Stimulated activated CD8-positive, alpha-beta memory T cell treated with anti-CD3 and anti-CD28 coated beads, Interleukin-12 subunit alpha, Interleukin-12 subunit beta, amount 100 ng/mL, for 1 hour (primary cell): ENCODE measurements at places on chromosomes 1 and 21.

DNA sequence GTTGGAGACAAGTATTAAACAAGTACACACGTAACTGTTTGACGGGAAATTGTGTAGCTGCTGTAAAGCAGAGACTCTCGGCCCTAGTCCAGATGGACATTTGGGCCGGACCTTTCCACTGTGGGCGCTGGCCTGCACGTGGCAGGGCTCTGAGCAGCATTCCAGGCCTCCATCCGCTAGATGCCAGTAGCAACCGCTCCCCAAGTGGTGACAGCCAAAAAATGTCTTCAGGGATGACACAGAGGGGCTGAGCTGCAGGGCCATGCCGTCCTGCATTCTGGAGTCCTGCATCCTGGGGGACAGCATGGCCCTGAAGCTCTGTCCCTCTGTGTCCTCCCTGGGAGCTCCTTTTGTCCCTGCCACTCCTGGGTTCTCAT, 24.8 kb downstream of the A3GALT2 start:
- no peak for DNase-seq

GRCh38 chr1:204986181-204986580, 56.8 kb upstream of the CNTN2 start:
- DNase-seq = no peak

- DNase-seq = no peak
Measured at GRCh38 chr1:112359961-112360767, 35.9 kb upstream of the CTTNBP2NL start.

- DNase-seq = no peak
Measured at GRCh38 chr1:178055093-178055492, 38.8 kb upstream of the RASAL2 start.

- DNase-seq = no peak
Measured at GRCh38 chr1:36359383-36359782, 26.3 kb downstream of the STK40 start.

DNA sequence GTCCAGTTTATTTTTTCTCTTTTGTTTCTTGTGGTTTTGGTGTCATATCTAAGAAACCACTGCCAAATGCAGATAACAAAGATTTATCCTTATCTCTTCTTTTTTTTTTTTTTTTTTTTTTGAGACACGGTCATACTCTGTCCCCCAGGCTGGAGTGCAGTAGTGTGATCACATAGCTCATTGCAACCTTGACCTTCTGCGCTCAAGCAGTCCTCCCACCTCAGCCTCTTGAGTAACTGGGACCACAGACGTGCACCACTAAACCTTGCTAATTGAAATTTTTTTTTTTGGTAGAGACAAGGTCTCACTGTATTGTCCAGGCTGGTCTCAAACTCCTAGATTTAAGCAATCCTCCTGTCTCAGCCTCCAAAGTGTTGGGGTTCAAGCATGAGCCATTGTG, 8.9 kb downstream of the SLC66A1 start:
- no peak for DNase-seq

DNA sequence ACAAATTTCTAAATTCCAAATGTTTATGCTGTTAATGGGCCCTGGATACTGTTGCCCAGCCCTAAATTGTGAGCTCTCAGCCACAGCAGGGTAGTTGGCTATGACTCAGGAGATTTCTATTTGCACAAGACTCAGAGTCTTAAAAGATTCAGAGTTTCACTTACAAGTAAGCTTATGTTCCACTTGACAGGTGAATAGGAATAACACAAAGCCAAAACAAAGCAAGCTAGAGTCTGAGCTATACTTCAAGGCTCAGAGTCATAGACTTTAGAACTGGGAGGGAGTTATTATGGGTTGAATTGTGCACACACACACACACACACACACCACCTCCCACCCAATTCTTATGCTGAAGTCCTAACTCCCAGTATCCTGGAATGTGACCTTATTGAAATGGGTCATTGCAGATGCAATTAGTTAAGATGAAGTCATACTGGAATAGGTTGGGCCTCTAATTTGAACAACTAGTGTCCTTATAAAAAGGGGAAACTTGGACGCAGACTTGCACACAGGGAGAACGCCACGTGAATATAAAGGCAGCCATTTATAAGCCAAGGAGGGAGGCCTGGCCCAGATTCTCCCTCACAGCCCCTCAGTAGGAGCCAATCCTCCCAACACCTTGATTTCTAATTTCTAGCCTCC, 30.2 kb downstream of the PRDX6 start:
- no peak for DNase-seq

- no peak for DNase-seq
Measured at GRCh38 chr1:201622353-201622752, 83.4 kb downstream of the NAV1 start.

GRCh38 chr1:211285196-211285595, 26.0 kb downstream of the RCOR3 start:
- no peak for DNase-seq

GRCh38 chr1:77355010-77355409, 73.2 kb downstream of the AK5 start:
- DNase-seq = no peak

GRCh38 chr1:223401873-223402789, 8.9 kb downstream of the CCDC185 start:
- no peak for DNase-seq

- DNase-seq = no peak
Measured at GRCh38 chr21:27572696-27573095, 605.8 kb upstream of the ADAMTS5 start.

DNA sequence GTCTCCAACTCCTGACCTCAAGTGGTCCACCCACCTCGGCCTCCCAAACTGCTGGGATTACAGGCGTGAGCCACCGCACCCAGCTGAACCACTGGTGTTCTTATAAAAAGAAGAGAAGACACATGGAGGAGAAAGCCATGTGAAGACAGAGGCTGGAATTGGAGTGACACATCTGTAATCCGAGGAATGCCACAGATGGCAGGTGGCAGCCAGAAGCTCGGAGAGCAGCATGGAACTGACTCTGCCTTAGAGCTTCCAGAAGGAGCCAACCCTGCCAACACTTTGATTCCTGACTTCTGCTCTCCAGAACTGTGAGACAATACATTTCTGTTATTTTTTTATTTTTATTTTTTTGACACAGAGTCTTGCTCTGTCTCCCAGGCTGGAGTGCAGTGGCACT, 59.0 kb upstream of the ATP2B4 start:
- DNase-seq = no peak

DNA sequence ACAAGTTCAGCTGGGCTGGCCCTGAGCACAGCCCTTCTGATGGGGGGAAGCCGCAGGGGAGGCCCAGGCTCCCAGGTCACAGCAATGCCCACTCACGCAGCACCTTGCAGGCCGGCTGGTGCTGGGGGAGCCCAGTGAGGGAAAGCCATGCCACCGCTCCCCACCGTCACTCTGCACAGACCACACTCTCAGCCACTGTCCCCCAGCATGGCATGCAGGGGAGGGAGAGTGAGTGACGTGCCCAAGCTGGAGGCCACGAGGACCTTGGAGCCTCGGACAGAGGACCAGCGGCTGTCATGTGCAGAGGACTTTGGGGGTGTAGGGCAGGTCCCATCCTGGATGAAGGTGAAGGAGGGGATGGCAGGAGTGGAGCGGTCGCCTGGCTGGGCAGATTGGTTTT, 25.1 kb downstream of the SLC45A1 start:
- no peak for DNase-seq

DNA sequence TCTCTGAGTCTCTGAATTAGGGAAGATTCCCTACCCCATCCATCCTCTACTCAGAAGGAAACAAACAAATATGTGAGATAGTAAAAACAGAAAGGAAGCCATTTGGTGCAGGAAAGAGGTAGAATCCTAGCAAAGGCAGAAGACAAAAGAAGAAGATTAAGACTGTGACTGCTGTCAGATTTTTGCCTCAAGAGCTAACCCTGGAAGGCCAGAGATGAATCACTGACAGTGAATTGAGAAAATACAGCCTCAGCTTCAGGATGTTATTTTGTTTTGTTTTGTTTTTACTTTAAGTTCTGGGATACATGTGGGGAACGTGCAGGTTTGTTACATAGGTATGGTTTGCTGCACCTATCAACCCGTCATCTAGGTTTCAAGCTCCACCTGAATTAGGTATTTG, 31.7 kb downstream of the DSTYK start:
- no peak for DNase-seq

- no peak for DNase-seq
Measured at GRCh38 chr1:162080472-162081015, 11.1 kb downstream of the NOS1AP start.

DNA sequence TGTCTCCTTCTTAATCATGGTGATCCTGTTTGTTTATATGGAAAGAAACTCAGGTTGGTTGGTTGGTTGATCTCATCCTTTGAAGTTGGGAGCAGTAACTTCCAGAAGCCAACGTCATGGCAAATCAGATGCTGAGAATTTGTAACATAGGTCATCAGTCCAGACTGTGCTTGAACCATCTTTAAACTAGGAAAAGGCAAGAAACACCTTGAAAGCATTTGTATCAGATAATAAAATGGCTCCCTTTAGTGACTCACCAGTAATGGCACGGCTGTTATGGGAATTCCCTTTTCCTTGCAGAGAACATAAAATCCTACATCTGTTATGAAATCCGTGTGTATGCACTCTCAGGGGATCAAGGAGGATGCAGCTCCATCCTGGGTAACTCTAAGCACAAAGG, 58.1 kb downstream of the SERBP1 start:
- no peak for DNase-seq

GRCh38 chr1:32186077-32186476, 6.6 kb downstream of the TXLNA start:
- no peak for DNase-seq

GRCh38 chr1:75797273-75797588, 549 bp downstream of the MSH4 start:
- no peak for DNase-seq

GRCh38 chr1:187816646-187817045, 987.9 kb downstream of the PLA2G4A start:
- DNase-seq = no peak

DNA sequence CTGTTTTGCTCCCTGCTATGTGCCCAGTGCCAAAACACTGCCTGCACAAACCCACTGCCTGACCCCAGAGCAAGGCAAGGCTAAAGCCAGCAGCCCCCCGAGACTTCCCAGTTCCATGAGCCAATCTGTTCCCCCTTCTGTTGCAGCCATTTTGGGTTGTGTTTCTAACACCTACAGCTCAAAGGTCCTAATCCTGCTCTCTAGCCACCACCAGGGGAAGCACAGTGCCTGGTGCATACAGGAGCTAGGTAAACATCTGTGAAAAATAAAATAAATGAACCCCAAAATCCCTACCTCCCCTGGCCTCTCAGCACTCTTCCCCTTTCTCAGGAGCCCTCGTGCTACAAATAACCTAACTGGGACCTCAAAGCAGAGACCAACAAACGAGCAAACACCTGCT, 190.2 kb downstream of the MATN1 start:
- no peak for DNase-seq

DNA sequence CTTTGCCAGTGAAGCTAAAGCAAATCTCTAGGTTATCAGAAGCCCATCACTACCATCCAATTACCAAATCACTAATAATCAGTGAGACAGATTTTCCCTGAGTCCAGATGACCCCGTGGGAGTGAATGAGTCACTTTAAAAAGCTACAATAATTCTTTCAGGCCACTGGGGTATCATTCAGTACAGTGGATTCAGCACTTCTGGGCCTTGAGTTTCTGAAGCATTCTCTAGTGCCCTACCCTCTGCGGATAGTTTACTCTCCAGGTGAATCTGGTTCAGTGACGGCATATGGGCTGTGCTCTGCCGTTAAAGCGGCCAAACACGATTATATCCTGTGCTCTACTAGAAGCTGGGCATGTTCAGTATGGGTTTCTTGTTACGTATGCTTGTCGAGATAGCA, 26.1 kb downstream of the NR5A2 start:
- no peak for DNase-seq

DNA sequence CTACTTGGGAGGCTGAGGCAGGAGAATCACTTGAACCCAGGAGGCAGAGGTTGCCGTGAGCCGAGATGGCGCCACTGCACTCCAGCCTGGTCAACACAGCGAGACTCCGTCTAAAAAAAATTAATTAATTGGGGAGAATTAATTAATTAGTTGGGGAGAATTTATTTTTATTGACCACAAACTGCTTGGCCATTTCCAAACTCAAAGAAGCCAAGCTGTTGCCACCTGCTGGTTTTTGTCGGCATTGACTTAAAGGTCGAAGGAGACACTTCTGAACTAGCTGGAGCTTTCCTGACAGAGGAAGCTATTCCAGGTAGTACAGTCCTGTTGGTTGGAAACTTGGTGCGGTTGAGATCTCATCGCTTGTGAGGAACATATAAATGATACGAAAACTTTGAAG, 13.1 kb downstream of the MAP1LC3C start:
- no peak for DNase-seq

DNA sequence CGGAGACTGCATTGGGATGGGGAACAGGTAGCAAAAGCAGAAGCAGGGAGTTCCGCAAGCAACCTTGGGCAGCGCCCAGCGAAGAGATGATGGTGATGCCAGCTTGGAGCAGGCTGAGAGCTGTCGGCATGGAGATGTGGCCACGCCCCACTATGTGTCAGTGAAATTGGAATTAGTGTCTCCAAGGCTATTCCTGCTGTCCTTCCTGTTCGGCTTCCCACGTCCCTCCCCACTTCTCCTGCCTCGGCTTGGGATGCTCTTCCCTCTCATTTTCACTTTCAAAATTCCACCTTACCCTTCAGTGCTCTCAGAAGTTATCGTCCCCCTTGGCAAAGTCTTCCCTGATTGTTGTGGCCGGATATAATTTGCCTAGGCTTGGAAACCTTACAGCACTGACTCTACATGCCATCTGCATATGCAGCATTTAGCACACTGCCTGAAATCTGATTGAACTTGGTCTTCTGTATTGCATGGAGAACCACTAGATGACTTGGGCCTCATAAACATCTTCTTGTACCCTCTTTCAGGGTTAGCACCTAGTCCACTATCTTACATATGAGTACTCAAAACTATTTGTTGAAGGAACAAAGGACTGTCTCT, 270.7 kb upstream of the RUNX1 start:
- DNase-seq = no peak

GRCh38 chr1:192803501-192803900, 5.3 kb upstream of the RGS2 start:
- no peak for DNase-seq

DNA sequence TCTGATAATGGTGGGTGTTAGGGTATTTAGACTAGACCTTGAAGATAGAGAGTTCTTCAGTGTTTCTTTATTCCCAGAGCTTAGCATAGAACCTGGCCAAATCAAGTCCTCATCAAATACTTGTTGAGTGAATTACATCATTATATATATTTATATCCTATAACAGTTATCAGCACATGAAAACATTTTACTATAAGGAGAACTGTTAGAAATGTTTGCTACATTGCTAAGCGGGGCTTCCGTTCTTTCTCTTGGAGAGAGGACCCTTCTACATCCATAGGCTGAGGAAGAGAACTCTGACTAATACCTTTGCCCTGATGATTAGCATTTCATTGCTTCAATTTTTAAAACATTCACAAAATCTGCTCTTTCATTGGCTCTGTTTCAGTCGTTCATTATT, 66.5 kb upstream of the NBL1 start:
- DNase-seq = no peak

- no peak for DNase-seq
Measured at GRCh38 chr21:21661741-21662140, 663.5 kb downstream of the NCAM2 start.

- DNase-seq = no peak
Measured at GRCh38 chr1:221565711-221566110, 176.2 kb downstream of the DUSP10 start.

- no peak for DNase-seq
Measured at GRCh38 chr1:4595341-4596225, 58.8 kb upstream of the AJAP1 start.
